ENCODE measurements at places on chromosomes 7 and 10.

- no peak for DNase-seq
Measured at GRCh38 chr10:128440513-128441160, 314.4 kb upstream of the MKI67 start.

GRCh38 chr7:29471444-29472138, 92.0 kb upstream of the PRR15 start:
- DNase-seq: no peak

DNA sequence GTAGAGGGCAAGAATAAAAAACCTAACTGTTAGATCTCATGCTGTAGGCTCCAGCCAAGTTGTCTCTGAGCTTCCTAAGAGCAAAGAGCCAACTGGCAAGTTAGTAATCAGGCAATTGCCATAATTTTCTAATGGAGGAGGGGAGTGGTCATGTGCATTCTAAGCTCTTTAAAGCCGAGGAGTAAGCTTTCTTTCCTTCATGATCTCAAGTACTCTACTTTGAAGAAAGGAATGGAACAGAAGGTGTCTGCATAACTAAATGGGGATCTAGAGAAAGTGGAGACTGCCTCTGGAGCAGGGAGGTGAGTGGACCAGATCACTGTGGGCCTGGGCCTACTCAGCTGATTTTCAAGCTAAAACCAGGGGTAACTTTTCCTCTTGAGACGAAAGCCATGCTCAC, 37.7 kb upstream of the TOMM7 start:
- DNase-seq: no peak

DNA sequence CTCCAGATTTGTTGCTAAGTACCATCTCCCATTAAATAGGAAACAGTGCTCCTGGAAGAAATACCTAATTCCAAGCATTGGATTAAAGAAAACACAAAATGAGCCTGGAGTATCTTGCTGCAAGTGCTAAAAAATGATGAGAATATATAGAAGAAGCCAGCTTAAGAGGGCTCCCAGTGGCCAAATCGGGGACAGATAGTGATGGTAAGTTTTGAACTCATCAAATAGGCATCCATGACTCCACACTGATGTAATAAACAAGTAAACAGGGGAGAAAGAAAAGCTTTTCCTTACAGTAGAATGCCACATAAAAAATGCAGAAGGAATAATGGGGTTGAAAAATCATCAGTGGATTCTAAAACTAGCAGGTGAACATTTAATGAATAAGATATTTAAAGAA, 72.4 kb downstream of the CTTNBP2 start:
- no peak for DNase-seq

- DNase-seq: no peak
Measured at GRCh38 chr7:82241356-82241755, 202.2 kb downstream of the CACNA2D1 start.

DNA sequence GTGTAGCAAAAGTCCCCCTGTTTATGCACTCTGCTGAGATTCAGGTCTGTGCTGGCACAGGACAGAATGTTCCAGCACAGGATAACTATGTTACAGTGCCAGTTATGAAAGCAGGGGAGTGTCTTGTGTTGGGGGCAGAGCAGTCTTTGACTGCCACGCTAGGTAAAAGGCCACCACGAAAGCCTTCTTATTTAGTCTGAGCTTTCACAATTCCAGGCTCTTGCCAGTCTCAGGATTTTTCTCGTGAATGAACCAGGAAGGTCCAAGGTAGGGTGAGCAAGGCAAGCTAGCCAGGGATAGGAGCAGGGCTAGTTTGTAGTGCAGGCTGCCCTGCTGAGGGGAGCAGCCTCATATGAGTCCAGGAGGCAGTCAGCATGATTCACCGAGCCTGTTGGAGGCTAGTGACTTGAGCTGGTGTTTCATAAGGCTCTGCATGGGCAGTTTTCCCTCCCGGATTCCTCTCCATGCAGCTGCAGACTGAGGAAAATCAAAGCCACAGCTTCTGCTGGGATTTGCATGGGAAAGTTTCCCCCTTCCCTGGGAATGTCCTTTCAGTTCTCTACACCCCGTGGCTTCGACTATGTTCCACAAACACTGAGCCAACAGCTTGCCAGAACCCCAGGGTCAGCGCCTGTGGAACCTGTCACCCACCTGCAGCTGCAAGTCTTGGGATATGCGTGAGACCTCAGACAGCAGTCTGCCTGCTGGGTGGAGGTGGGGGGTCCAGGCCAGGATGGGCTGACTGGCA, 112.3 kb downstream of the JCAD start:
- DNase-seq: no peak

DNA sequence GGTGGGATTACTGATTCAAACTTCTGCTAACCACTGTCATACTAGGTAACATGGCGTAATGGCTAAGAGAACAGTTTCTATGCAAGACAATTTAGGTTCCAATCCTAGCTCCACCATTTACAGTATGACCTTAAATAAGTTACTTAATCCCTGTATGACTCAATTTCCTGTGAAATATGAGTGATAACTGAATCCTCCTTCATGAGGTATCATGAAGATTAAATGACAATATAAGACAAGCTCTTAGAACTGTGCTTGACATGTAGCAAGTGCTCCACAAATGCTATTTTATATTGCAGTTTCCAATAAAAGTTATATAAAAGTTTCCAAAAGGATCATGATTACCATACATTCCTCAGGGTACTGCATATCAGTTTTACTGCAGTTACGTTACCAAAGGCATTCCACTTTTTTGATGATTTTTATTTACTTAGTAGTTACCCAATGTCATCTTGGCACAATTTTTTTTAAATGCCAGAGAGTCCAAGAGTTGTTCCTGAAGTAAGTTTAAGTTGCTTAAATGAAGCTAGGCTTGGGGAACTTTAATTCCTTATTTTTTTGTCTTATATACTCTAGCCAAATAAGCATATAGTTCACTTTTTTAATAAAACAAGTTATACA, 7.1 kb downstream of the DOCK4 start:
- DNase-seq: no peak

DNA sequence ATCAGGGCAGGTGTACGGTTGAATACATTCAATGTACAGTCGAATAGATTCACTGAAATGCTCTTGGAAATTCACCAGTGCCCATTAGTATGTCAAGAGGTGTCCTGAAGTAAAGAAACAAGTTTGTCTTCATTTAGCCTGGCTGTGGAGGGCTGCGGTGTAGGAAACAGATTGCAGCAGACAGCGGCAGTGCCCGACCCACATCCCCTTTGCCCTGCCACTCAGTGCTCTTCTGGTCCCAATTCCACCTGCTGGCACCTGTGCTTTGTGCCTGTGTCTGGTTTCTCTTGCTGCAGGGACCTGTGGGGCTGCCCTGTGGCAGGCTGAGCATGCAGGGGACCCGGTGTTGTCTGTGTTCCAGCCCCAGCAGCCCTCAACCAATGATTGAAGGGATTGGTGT, 183.7 kb downstream of the RPS24 start:
- DNase-seq: no peak

- DNase-seq: no peak
Measured at GRCh38 chr10:79051766-79052165, 17.0 kb upstream of the ZMIZ1 start.

DNA sequence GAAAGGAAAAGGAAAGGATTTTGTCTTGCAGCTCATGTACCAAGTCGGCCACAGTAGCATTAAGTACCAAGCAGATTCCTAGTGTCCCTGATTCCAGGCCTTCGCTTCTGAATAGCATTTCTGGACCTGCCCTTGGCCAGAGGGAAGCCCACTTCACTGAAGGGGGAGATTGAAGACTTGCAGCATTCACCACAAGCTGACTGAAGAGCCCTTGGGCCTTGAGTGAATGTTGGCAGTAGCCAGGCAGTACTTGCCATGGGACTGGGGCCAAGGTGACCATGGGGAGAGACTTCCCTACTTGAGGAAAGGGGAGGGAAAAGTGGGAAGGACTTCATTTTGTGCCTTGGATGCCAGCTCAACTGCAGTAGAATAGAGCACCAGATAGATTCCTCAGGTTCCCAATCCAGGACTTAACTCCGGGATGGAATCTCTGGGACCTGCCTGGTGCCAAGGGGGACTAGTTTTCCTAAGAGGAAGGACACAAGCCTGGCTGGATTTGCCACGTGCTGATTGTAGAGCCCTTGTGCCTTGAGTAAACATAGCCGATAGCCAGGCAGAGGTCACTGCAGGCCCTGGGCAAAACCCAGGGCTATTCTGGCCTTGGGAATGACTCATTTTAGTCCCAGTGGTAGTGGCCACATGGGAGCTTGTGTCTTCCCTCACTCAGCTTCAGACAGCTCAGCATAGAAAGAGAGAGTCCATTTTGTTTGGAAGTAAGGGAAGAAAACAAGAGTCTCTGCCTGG, 141.7 kb upstream of the KCND2 start:
- DNase-seq: no peak
